ENCODE measurements at places on chromosomes 5 and 9.
A peak's percentile ranks its signal among the peaks of the same experiment; 100 is the strongest.

DNA sequence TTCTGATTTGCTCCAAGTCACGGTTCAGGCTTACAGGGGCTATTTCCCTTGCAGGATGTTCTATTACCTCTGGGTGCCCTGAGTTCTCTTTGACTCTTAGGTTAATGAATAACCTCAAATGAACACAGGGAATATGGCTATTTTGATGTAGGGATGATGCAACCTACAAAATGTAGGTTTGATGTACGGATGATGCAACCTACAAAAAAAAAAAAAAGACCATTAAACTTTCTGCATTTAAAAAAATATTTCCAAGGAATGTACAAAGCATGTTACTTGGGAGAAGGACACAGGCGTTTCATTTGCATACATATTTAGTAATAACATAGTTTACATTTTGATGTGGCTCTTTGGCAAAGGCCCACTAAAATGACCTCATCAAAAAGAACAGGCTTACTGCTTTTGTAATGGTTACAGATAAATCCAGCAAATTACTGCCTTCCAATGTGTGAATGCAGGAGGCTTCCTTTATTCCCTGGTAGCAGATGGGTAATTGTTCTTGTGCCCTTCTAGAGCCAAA is 36.3 kb downstream of the ZNF474 start:
- peak; percentile 82 for DNase-seq

DNA sequence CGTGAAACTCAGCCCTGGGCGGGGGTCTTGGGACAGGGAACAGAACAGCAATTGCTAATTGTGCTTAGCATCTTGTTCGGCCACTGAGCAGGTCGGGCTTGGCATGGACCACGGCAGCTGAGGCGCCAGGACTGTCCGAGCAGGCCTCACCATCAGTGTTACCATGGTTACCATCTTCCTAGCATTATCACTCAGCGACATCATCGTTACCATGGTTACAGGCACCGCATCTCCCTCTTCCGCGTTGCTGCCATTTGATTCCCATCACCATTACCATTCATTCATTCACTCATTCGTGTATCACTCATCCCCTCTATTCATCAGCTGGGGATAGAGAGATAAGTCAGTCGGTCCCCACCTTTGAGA is 81.0 kb upstream of the ZBTB43 start:
- DNase-seq: no peak

DNA sequence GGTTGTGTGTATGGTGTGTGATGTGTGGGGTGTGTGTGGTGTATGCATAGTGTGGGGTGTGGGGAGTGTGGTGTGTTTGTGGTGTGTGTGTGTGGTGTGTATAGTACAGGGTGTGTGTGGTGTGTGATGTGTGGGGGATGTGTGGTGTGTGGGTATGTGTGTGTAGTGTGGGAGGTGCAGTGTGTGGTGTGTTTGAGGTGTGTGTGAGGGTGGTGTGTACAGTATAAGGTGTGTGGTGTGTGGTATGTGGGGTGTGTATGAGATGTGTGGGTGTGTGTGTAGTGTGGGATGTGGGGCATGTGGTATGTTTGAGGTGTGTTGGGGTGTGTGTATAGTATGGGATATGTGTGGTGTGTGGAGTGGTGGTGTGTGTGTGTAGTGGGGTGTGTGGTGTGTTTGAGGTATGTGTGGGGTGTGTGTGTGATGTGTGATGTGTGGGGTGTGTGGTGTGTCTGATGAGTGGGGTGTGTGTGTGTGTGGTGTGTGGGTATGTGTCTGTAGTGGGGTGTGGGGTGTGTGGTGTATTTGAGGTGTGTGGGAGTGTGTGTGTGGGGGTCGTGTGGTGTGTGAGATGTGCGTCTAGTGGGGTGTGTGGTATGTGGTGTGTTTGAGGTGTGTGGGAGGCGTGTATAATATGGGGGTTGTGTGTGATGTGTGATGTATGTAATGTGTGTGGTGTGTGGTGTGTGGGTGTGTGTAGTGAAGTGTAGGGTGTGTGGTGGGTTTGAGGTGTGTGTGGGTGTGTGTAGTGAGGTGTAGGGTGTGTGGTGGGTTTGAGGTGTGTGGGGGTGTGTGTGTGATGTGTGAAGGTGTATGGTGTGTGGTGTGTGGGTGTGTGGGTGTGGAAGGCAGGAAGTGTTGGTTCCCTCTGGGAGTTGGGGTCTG is 8.6 kb downstream of the ECSCR start:
- no peak for DNase-seq

DNA sequence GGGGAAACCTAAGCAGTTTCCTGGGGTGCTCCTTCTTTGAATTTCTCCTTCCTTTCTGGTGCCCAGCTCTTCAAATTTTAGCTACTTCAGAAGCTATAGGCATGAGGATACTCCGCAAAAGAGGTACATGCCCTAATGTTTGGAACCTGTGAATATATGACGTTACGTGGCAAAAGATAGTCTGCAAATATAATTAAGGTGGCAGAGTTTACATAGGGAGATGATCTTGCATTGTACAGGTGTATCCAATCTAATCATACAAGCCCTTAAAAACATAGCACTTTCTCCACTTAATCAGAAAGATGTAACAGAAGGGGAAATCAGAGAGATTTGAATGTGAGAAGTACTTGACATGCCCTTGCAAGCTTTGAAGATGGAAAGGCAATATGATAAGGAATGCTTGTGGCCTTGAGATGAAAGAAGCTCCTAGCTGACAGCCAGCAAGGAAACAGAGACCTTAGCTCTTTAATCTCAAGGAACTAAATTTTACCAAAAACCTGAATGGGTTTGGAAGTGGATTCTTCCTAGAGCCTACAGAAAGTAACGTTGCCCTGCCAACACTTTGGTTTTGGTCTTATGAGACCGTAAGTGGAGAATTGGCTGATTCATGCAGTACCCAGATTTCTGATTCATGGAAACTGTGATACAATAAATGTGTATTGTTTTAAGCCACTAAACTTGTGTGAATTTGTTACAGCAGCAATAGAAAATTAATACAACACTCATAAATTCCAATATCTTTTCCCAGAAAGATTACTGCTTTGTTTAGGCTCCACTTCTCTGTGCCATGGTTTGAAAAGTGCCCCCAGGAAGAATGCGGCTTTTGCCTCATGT is 268.4 kb downstream of the FAM170A start:
- no peak for DNase-seq

DNA sequence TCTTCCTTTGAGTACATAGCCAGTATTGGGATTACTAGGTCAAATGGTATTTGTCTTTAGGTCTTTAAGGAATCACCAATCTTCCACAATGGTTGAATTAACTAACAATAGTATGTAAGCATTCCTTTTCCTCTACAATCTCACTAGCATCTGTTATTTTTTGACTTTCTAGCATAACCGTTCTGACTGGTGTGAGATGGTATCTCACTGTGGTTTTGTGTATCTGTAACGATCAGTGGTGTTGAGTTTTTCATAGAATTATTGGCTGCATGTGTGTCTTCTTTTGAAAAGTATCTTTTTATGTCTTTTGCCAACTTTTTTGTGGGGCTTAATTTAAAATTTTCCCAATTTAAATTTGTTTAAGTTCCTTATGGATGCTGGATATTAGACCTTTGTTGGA is 81.5 kb upstream of the ASTN2 start:
- no peak for DNase-seq

All from fibroblast of villous mesenchyme (primary cell).